ENCODE measurements at places on chromosomes 1 and 21.
A peak's percentile ranks its signal among the peaks of the same experiment; 100 is the strongest.

DNA sequence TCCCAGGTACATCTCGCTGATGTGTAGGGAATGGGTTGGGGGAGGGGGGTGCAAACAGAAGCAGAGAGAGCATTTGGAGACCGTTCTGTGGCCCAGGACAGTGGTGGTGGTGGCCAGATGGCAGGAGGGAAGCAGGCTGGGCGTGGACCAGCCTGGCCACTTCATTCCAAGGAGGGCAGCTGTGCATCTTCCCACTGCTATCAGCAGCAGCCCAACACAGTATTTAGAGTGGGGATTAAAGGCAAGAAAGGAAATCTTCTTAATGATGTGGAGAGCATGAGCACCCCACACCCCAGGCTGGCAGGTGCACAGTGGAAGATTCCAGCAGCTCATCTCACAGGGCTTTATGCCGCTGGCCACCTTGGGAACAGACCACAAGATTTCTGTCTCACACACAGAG is 198.7 kb downstream of the NPHP4 start:
- DNase-seq, result no peak

- DNase-seq, result peak; percentile 77
Observed at GRCh38 chr21:43367296-43367695, 59.6 kb downstream of the SIK1 start.

GRCh38 chr1:77655431-77655974 is 27.0 kb downstream of the ZZZ3 start:
- DNase-seq, result no peak

- DNase-seq, result no peak
Observed at GRCh38 chr1:47938520-47938919, 58.7 kb downstream of the TRABD2B start.

GRCh38 chr21:43925096-43925481 is 60.1 kb downstream of the AGPAT3 start:
- no peak for DNase-seq

GRCh38 chr21:42544544-42544943 is 30.9 kb downstream of the SLC37A1 start:
- no peak for DNase-seq

- no peak for DNase-seq
Observed at GRCh38 chr1:116493484-116494352, 77.1 kb downstream of the CD58 start.

DNA sequence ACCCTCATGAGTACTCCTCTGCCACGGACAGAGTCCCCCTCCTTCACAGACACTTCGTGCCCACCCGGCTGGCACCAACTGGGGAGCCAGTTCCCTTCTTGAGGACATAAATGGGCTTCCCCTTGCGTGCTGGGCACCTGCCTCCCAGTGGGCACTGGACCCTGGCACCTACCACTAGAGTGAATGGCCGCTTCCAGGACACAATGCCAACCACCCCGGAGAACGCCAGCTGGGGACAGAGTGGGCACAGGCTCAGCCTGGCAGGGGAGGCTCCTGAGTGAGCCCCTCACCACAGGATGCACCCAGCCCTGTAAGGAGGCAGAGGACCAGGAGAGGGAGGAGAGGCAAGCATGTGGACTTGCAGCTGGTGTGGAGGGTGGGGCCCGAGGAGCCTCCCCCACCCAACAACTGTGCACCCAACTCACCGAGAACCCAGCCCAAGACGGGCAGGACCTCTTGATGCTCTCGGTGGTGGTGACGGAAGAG is 1.0 kb downstream of the ENTREP3 start:
- no peak for DNase-seq

GRCh38 chr1:180571832-180572636 is 13.3 kb downstream of the OVAAL start:
- DNase-seq, result no peak

GRCh38 chr1:47662068-47662467 is 224.2 kb downstream of the FOXD2 start:
- DNase-seq, result no peak
